ENCODE measurements at places on chromosomes 13 and 19.

GRCh38 chr19:45994456-45994997 is 740 bp upstream of the CCDC61 start:
- no peak for DNase-seq

- DNase-seq, result no peak
These were observed 769.9 kb upstream of the SLITRK6 start for GRCh38 chr13:86569119-86569518.

- DNase-seq, result peak; percentile 10
These were observed 21.5 kb downstream of the COLGALT1 start for GRCh38 chr19:17576758-17577456.

DNA sequence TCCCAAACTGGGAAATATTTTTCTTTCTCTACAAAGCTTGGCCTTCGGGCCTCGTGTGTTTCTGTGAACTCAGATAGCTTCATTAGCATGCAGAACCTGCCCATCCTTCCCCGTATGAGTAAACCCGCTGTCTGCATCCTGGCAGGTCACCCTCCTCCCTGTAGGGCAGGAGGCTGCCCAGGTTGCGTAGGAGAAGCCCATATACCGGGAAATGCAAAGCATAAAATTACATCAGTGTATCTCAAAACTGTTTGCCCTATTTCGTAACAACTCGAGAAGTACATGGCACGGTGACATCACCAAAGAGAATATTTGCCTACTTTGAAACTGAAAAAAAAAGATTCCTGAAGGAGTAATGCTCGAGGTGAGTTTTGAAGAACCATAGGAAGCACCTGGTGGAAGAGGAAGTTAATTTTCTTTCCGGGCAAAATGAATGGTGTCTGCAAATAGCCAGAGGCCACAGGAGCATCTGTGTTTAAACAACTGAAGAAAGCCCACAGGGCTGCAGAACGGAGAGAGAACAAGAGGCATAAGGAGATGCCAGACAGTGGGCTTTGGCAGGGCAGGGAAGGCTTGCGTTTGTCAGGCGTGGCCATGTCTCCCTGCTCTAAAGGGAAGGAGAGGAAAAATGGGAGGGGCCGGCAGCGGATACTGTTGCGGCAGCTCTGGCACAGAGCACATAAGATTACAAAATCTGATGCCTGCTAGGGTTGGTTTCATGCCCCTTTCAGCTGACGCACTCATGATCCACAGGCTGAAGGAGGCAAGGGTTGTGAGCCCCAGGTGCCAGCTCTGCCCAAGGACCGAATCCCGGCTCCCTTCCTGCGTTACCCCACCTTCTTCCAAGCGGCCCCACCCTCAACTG is 81.4 kb downstream of the IRS2 start:
- DNase-seq, result no peak

GRCh38 chr19:40528078-40528477 is 48.6 kb upstream of the SHKBP1 start:
- DNase-seq, result no peak

GRCh38 chr13:94154367-94154766 is 325.1 kb downstream of the DCT start:
- DNase-seq, result no peak

DNA sequence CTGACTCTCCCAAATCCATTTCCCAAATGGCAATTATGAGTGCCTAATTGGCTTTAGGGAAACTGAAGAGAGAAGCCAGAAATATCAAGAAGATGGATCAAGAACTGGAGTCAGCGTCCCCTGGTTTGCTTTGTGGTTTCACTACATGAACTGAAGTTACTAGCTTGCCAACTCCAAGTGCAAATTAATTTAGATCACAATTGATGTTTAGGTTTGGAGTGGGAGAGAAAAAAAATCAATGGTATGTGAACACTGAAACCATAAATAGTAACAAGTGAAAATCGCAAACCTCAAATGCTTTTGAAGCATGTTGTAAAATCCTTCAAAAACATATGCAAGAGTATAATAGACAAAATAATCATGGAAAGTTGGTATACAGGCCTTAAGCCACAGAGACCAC is 1528.6 kb upstream of the SLC10A2 start:
- DNase-seq, result no peak

GRCh38 chr19:36120092-36120983 is 5.1 kb downstream of the TBCB start:
- DNase-seq, result no peak

DNA sequence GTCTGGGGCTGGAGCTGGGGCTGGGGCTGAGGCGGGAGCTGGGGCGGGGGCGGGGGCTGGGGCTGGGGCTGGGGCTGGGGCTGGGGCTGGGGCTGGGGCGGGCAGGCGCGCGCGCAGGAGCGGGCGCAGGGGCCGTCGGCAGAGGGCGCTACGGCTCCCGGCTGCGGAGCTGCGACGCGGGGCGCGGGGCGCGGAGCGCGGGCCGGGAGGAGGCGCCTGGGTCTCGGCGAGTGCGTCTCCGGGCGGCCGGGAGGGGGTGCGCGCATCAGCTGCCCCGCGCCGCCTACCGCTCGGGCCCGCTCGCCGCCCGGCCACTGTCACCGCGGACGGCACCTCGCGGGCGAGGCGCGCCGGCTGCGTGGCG is 422 bp upstream of the MTUS2 start:
- DNase-seq, result peak; percentile 48

- DNase-seq, result no peak
These were observed 1700.1 kb upstream of the PRR20A start for GRCh38 chr13:55440465-55441085.

GRCh38 chr19:16778796-16779411 is 50.3 kb upstream of the SIN3B start:
- peak; percentile 56 for DNase-seq

- no peak for DNase-seq
These were observed 24.9 kb downstream of the SLC8A2 start for GRCh38 chr19:47446534-47447469.

- no peak for DNase-seq
These were observed 1.1 kb downstream of the SHISA2 start for GRCh38 chr13:26050568-26051230.

GRCh38 chr13:73072239-73072900 is 13.6 kb downstream of the KLF5 start:
- DNase-seq, result no peak

DNA sequence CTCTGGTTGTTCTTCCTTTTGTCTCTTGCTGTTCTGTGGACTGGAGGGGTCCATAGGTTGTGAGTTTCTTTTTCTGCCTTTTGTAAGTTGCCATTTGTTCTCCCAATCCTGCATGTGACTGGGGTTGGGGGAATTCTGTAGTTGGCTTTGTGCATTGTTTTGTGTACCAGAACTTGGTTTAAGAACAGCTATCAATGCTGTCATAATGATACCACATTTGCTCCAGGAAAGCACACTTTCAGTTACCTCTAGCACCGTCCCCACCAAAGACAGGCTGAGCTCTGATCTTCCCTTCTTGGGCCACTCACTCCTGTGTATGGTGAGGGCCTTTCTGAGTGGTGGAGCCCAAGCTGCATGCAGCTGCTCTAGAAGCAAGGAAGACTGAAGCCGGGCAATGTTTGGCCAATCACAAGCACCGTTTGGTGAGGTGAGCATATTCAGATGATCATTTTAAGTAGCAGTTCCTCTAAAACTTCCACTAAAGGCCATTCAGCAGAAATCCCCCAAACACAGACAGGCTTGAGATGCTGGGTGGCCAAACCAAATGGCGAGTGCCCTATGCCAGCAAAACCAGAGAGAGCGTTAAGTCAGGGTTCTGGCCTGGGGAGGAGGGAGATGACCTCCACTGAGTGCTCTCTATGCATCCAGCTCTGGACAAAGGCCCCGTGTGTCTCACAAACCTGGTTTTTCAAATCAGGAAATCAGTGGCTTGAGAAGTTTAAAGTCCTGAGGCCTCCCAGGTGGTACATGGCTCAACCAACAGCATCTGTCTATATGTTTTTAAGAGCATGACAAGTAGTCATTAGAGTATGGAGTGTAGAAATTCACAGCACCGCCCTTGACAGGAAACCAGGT is 120.7 kb upstream of the SPATA13 start:
- no peak for DNase-seq

- no peak for DNase-seq
These were observed 6.3 kb downstream of the ARHGAP33 start for GRCh38 chr19:35781650-35782049.

DNA sequence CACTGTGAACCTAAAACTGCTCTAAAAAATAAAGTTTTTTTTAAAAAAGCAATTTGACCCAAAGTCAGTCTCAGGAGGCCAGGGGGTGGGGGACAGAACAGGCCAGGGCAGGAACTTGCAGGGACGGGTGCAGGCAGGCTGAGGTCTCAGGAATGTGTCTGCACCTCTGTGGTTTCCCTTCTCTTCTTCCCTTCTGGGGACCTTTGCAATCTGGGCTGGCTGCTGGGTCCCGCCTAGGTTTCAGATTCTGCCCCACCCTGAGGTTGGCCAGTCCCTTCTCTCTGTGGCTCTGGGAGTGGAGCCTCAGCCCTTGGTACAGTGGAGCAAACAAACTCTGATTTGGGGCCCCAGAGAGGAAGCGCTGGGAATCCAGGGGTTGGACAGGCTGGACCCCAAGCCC is 5.3 kb upstream of the F2RL3 start:
- no peak for DNase-seq

GRCh38 chr19:48926909-48927308 is 6.6 kb upstream of the DHDH start:
- DNase-seq, result peak; percentile 83

DNA sequence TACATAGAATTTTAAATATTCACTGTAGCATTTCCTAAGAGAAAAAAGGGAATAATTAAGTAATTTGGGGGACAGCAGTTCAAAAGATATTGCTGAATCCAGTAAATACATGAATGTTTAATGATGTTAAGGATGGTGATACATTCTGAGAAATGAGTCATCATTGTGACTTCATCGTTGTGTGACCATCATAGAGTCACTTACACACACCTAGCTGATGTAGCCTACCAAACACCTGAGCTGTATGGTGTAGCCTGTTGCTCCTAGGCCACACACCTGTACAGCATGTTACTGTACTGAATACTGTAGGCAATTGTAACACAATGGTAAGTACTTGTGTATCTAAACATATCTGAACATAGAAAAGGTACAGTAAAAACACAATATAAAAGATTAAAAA is 34.8 kb downstream of the ATP7B start:
- no peak for DNase-seq

DNA sequence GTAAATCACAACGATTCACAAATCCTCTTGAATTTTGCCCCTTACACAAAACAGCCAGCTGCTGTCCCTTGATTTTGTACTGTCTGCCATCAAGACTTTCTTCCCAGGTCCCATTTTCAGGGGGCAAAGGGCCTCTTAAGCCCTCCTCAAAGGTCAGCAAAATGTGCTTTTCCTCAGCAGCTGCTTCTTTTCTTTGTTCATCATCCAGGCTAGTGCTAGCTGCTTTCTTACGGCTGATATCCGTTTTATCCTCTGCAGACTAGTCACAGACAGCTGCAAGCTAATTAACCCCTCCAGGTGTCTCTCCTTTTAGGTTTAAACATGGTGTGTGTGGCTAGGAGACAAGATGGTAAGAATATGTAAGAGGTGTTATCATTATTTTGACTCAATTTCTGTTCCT is 90.9 kb downstream of the NALCN start:
- no peak for DNase-seq

DNA sequence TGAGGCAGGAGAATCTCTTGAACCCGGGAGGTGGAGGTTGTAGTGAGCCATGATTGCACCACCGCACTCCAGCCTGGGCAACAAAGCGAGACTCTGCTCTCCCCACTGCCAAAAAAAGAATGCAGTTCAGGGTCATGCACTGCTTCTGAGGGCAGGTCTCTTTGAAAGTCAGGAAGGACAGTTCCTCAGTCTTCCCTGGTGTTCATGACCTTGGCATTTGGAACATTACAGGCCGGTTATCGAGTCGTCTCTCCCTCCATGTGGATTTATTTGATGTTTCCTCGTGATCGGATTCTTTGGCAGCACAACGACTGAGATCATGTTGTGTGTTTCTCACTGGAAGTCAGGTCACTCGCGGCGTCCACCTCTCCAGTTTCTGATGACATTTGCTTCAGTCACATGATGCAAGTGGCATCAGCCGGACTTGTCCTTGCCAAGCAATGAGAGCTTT is 17.2 kb downstream of the FGF21 start:
- no peak for DNase-seq

DNA sequence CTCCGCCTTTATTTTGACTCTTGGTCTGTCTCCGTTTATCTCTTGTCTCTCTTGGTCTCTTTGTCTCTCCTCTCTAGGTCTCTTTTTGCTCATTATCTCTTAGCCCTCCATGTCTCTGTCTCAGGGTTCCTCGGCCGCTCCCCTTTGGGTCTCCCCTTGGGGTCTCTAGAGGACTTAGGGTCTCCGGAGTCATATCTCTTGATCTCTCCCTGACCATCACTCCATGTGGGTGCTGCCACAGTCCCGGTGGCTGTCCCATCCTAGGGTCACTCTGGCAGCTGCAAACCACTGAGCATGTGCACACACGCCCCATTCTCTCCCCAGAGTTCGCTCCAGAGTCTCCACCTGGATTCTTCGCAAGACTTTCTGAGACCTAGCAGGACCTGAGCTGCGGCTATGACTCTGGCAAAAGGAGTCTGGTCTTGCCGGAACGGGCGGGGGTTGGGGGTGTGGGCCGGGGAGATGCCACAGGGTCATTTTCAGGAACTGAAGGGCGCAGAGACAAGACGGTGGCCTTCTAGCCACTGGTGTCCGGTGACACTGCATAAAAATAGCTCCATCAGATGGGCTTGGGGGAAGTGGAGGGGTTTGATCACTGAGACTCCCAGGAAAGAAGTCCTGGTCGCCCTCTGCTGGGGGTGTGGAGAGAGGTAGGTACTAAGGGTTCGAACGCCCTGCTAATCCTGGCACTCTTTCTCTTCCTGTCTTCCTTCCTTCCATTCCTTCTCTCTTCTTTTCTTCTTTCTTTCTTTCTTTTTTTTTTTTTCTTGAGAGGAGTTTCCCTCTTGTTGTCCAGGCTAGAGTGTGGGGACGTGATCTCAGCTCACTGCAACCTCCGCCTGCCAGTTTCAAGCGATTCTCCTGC is 1.2 kb upstream of the KCNA7 start:
- peak; percentile 35 for DNase-seq

DNA sequence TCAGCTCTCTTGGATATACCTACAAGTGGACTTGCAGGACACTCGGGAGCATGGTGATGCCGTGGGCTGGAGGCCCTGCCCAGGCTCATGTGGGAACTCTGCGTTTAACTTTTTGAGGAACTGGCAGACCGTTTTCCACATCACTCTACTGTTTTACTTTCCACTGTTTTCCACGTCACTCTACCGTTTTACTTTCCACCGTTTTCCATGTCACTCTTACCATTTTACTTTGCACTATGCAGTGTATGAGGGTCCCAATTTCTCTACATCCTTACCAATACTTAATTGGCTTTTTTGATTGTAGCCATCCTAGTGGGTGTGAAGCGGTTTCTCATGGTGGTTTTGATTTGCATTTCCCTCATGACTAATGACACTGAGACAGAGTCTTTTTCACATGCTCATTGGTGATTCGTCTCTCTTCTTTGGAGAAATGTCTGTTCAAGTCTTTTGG is 40.5 kb downstream of the GATAD2A start:
- no peak for DNase-seq

- DNase-seq, result no peak
These were observed 5.9 kb downstream of the SLITRK5 start for GRCh38 chr13:87677043-87677495.

DNA sequence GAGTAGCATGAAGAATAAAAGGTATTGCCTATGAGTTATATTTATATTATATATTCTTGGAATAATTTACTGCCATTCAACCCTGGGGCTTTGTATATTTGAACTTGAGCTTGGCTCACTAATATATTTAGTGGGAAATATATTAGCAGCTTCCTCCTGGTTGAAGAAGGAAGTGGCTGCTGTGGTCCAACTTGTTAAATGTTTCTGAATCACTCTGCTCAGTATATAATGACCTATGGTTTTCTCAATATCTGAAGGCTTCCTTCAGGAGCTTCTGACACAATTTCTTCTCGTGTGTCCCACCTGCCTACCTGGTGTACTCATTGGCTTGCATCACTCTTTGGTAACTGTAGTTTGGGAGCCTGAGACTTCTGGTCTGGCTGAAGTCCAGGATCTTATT is 646.4 kb downstream of the TBC1D4 start:
- no peak for DNase-seq
